ENCODE measurements at places on chromosomes 2 and 18. TPM values are rescaled to one million over a fixed set of nuclear protein-coding genes. Genes with fewer than 3 reads are reported as not detected.

COL5A2 gene
- total RNA-seq = 229 TPM

APLF gene
- total RNA-seq = 2.4 TPM

GTF2A1L gene
- total RNA-seq = 0.29 TPM

ZNF892 gene
- 3.9 TPM for total RNA-seq

DTNB gene
- total RNA-seq = 1.7 TPM

DIS3L2 gene
- 33.5 TPM for total RNA-seq

REG1B gene
- total RNA-seq = not detected

- DNase-seq = no peak
These were observed 43.1 kb downstream of the CYRIA start for GRCh38 chr2:16622399-16622968.

- no peak for DNase-seq
These were observed 244.6 kb upstream of the RND3 start for GRCh38 chr2:150732064-150732463.

GRCh38 chr18:54961016-54961423 is 1.8 kb upstream of the CCDC68 start:
- DNase-seq = no peak

DNA sequence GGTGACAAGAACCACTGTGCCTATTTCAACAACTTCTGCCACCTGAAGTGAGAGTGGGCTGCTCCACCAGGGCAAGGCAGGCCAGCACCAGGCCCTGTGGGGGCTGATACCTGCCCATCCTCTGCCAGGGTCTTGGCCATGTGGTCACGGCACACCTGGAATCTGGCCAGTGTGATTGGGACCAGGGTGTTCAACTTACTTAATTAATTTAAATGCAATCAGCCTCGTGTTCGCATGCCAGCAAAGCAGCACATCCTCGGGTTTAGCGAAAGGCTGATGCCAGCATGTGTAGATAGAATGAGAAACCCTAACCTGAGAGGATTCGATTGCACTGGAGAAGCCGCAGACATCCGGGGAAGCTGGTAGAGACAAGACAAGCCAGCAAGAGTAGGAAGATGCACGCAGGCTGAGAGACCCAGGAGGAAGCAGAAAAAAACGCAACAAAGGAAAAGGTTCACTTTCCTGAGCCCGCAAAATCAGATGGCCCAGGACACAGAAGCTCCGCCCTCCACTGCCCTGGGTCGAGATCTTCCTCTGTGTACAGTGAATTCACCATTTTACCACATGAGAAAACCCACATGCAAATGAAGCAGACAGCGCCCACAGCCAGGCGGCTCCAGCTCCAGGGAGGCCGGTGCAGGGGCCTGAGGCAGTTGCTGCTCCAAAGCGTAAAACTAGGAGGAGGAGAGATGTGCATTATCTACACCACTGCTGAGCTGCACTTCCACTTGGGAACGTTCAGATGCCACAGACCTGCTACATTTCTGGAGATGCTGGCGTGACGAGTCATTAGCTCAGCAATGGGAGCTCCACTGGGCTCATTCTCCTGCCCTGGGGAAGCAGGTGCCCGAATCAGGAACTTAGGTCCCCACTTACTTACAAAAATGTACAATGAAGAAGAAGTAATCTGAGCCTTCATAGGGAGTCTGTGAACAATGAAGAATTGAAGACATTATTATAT is 92.1 kb downstream of the TMEM18 start:
- DNase-seq = no peak

GRCh38 chr18:48782381-48782861 is 168.3 kb downstream of the SMAD7 start:
- DNase-seq = no peak

DNA sequence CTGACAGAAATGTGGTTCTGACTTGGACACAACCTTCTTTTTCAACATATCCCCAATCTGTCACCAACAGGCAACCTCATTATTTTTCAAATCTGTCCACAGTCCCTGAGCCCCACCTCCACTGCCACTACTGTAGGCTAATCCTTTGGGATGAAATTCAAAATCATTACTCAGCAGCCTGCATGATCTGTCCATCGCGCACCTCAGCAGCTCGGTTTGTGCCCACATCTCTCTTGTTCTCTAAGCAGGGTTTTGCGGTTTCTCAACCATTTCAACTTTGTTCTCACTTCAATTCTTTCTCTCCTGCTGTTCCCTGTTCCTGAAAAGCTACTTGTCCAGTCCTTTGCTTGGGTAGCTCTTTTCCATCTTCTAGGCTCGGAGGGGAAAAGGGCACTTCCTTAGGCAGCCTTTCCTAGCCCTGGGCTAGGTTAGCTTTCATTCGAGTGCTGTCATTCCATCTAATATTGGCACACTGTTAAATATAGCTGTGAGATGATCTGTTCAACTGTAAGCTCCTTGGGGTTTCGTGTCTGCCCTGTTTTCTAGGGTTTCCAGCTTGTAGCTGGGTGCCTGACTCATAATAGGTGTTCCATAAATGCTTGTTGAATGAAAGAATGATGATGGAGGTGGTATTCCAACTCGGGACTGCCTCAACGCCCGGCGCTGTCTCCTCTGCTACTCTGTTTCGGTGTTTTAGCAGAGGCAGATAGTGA is 653 bp upstream of the ANKAR start:
- no peak for DNase-seq

DNA sequence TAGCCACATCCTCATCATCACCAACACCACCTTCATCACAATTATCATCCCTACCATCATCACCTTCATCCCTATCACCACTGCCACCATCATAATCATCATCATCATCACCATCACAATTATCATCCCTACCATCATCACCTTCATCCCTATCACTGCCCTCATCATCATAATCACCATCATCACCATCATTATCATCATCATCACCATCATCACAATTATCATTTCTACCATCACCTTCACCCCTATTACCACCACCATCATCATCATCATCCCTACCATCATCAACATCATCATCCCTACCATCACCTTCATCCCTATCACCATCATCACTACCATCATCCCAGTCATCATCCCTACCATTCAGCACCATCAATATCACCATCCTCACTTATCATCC is 140.5 kb downstream of the LOXHD1 start:
- DNase-seq = no peak

GRCh38 chr2:109064660-109065390 is 64.2 kb upstream of the SH3RF3 start:
- no peak for DNase-seq

DNA sequence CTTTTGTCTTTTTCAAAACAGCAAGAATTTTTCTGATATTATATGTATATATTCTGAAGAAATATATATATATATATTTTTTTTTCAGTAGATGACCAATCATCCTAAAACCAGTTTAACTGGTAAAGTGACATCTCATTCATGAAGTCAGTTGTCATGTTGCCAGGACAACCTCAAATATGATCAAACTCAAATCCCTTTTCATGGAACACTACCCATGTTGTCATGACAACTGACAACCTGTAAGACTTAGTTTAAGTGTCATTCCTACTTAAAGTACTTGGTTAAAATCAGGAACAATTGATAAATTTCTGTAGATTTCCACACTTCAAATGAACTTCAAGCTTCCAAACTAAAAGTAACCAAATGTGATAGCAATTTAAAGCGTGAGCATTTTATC is 101.8 kb upstream of the ERBB4 start:
- no peak for DNase-seq

GRCh38 chr2:143550500-143550899 is 421.3 kb downstream of the ARHGAP15 start:
- DNase-seq = no peak

- DNase-seq = no peak
These were observed 1134.7 kb upstream of the CDH2 start for GRCh38 chr18:29311580-29311979.

- no peak for DNase-seq
These were observed 37.4 kb downstream of the XRCC5 start for GRCh38 chr2:216146573-216146972.

DNA sequence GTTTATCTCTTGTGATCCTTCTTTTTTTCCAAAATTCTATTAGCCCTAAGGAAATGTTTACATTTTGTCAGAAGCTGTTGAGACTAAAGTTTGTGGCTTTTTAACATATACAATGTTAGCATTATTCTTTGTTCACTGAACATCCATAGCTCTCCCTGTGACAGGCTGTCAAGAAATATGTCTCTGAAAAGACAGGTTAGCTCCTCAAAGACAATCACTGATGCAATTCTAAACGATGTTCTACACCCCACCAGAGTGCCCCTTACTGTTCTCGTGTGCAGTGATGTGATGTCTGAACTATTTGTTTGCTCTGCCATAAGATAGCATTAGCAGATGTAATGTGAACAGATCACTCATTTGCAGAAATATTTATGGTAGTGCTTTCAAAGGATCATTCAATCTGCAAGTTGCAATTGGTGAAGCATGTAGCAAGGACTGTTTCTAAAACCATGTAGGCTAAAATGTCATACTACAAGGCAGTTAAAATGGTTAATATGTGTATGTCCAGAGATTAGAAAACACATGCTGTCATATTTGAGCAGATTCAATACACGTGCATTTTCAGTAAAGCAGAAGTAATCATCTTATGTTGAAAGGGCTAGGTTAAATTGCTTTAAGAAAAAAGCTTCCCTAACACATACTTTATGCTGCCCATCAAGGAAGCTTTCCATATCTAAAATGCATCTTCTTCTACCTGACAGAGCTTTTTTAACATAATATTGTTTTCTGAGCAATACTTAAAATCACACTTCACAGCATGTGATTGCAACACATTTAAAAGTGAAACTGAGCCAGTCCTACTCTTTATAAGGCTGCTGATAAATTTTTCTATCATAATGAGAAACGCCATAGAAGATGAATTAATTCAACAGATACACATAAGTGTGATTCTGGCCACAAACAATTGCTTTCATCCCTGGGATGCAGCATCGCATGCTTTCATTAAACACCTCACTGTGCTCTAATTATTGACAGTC is 285.7 kb upstream of the UBE2E3 start:
- no peak for DNase-seq

DNA sequence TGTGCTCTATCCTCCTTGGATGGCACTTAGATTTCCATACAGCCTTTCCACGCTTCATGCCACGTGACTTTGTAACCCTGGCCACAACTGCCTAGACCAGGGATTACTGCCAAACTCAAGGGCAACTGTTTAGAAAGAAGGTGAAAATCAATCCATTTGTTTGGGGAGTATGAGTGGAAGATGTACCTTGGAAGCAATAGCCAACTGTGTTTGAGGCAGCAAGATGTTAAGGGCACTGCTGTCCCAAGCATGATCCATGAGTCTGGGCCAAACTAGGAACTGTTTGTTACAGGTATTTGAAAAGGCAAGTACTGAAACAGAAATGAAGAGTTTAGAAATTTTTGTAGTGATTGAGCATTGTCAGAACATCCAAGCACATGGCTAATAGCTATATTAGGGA is 138.9 kb downstream of the CDC42EP3 start:
- DNase-seq = no peak

DNA sequence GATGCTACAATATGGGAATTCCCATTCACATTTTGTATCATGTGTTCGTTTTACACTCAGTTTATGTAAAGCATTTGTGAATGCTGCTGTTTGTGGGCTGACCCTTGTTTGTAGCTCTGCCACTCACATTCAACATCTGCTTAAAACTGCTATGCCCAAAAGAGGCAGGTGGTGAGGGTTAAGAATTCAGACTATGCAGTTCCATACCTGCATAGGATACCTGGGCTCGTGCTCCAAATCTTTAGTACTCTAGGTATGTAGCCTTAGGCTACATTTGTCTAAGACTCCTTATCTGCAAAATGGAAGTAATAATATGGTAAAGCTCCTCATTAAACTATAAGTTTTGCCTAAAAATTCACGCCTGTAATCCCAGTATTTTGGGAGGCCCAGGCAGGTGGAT is 199.5 kb downstream of the GPD2 start:
- no peak for DNase-seq

GRCh38 chr2:172900871-172901270 is 165.2 kb downstream of the RAPGEF4 start:
- DNase-seq = no peak

GRCh38 chr2:18856765-18857164 is 267.4 kb upstream of the NT5C1B start:
- no peak for DNase-seq

DNA sequence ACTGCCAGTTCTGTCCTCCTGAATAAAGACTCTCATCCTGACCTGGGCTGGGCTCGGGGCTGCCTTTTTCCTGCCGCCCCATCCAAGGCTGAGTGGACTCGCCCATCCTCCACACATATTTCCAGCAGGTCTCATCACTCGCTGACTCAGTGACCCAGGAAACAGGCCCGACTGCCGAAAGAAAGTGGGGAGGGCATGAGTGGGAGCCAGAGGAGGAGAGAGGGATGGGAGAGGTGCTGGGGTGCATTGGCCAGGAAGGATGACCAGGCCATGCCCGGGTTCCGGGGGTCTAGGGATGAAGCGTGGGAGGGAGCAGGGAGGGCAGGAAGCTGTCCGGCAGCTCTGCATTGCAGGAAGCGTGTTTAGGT is 66.7 kb downstream of the TWIST2 start:
- no peak for DNase-seq

- peak; percentile 99 for DNase-seq
These were observed 150.7 kb upstream of the DLX2 start for GRCh38 chr2:172253190-172254052.

- DNase-seq = no peak
These were observed 71.0 kb upstream of the MMADHC start for GRCh38 chr2:149658553-149658952.

- DNase-seq = no peak
These were observed 819.6 kb upstream of the FSHR start for GRCh38 chr2:49973917-49974368.

DNA sequence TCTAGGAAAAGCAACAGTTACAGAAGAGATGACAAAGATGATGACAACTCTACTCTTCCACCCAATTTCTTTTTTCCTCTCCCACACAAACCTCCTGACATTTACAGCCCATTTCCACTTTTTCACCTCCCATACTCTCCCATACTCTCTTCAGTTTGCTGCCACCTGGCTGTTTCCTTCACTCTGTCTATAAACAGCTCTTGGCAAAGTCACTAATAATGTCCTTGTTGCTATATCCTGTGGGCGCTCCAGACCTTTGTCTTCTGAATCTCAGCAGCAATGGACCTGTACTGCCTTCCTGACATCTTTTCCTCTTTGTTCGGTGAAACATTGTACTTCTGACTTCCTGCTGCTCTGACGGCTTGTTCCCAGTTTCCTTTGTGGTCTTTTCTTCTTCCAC is 60.7 kb upstream of the CAVIN2 start:
- no peak for DNase-seq

- DNase-seq = no peak
These were observed 179.2 kb downstream of the RIT2 start for GRCh38 chr18:42936289-42936688.
